ENCODE measurements at places on chromosomes 12 and 14. TPM values are rescaled to one million over a fixed set of nuclear protein-coding genes. Genes with fewer than 3 reads are reported as not detected.

- peak; percentile 74 for DNase-seq
Observed at GRCh38 chr12:12992418-12993130, 7.5 kb downstream of the HEBP1 start.

Gene KRT80
- total RNA-seq: not detected

- DNase-seq: no peak
Observed at GRCh38 chr14:79325071-79325470, 886.2 kb downstream of the DIO2 start.

DNA sequence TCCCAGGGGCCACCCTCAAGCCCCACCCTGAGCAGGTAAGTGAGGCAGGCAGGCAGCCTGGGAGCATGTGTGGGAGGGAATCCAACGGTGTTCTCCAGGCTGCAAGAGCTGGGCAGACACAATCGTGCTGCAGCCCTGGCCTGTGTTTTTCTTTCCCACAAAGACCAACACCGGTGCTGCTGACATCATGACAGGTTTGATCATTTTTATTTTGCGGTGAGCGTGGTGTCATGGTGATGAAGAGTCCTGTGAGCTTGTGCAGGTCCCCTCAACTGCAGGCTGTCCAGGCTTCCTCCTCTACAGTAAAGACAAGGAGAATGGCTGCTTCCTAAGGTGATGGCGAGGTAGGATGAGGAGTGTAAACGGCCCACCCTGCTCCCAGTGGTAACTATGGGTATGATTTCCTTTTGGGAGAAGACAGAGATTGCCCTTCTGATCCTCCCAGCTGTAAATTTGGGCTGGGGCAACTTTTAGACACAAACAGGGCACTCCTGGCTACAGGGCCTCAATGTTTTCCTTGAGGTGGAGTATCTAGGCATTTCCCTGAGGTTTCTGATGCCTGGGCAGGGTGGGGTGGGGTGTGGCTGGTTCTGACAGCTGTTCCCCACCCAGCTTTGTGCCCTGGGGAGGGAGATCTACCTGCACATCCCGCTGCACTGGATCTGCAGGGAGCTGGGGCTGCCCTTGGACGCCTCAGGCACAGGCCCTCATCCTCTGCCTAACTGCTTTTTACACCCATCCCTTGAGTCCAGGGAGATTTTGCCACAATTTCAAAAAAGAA lies 109.1 kb downstream of the VCPKMT start:
- DNase-seq: no peak

GRCh38 chr14:24411443-24412389 lies 12.9 kb downstream of the NYNRIN start:
- DNase-seq: no peak

GRCh38 chr12:51593539-51593938 lies 2.5 kb downstream of the SCN8A start:
- no peak for DNase-seq

GRCh38 chr12:54272214-54272613 lies 7.7 kb downstream of the CBX5 start:
- no peak for DNase-seq

Gene KRT81
- total RNA-seq: not detected

Gene NINJ2
- not detected for total RNA-seq

DNA sequence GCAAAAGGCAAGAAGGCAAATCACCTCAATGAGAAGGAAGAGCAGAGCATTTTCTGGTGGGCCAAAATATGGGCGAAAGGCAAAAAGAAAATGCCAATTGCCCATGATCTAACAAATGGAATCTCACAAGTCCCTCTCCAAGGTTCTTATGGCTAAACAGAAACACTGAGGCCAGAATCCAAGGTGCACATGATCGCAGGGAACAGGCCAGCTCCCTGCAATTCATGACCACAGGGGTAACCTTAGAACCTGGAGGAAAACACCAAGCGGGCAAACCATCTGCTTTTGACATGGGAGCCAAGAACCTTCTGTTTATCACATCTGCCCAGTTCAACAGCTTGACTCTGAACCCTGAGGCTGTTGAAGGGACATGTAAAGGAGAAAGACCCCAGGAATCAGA lies 60.0 kb downstream of the NT5DC3 start:
- no peak for DNase-seq

All from uterus (tissue), 4 donors.